ENCODE measurements at places on chromosomes 7 and 10.

DNA sequence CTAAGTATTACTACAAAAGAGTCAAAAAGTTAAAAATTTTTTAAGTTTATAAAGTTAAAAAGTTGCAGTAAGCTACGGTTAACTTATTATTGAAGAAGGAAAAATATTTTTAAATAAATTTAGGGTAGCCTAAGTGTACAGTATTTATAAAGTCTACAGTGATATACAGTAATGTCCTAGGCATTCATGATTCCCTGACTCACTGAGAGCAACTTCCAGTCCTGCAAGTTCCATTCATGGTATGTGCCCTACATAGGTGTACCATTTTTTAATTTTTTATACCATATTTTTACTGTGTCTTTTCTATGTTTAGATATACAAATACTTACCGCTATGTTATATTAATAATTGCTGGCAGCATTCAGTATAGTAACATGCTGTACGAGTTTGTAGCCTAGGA lies 92.3 kb downstream of the CTNNA3 start:
- no peak for DNase-seq

GRCh38 chr7:120370954-120371353 lies 98.0 kb downstream of the KCND2 start:
- no peak for DNase-seq

GRCh38 chr10:77034795-77035194 lies 602.8 kb downstream of the KCNMA1 start:
- DNase-seq, result no peak

DNA sequence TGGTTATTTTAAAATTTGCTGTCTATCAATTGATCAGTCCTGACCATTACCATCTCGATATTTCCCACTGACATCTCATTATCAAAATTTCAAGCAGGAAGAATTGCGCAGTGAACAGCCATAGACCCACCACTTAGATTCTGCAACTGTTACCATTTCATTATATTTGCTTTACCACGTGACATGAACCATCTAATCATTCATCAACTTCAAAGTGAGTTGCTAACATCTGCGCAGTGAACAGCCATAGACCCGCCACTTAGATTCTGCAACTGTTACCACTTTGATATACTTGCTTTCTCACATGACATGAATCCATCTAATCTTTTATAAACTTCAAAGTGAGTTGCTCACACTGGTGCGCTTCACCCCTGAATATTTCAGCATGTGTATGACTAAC lies 22.5 kb downstream of the FOXL3 start:
- no peak for DNase-seq

- peak; percentile 20 for DNase-seq
Measured at GRCh38 chr7:1938788-1939433, 268.8 kb downstream of the ELFN1 start.

DNA sequence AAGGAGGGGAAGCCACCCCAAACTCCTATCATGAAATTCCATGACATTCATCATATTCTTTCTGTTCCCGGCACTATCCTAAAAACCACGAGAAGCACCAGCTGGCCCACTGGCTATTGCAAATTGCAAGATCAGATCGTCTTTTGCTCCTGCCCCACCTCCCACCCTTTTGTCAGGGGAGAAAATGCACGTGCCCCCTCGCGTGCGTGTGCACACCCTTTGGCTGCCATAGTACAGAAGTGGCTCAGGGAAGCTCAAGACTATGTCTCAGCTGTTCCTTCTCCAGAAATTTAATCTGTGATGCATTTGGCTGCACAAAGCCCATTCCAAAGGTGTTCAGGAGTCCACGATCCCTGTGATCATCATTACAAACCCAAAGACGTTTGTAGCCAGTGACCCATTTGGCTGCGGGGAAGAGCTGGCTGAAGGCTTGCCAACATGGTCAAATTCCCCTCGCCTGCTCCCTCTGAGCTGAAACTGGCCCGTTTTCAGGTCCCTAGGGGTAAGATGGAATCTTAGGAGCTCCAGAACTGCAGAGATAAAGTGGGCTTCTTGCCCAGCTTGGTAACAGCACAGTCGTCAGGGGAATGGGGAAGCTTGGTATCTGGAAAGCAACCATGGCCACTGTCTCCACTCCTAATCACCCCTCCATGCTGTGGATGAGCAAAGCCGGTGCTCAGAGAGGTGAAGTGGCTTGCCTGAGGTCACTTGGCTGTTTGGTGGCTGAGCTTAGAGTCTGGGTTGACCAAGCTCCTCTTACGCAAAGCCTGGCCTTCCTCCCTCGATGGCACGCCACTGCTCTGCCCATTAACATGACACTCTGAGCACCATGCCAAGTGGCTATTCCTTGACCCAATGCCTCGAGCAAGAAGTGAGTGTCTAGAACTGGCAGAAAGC lies 155.4 kb downstream of the NEURL1 start:
- no peak for DNase-seq

- no peak for DNase-seq
Measured at GRCh38 chr10:30166929-30167328, 107.5 kb upstream of the JCAD start.

- DNase-seq, result no peak
Measured at GRCh38 chr7:93765475-93765874, 125.1 kb downstream of the TFPI2 start.

GRCh38 chr10:5387169-5387568 lies 17.5 kb downstream of the TUBAL3 start:
- DNase-seq, result no peak
